ENCODE measurements at places on chromosomes 4 and X.

DNA sequence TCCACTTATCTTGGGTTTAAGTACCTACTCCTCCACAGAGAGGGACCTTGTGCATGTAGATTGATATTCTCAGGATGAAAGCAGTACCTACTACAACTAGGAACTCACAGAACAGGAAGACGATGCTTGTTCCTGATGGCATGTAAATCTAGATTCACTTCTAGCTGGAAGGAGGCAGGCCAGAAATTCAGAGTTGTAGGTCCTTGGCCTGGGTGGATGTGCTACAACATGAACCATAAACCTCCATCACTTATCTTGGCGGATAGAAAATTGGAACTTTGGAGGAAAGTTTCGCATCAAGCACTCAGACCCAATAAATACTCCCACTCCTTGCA lies 9.3 kb upstream of the SMIM20 start:
- DNase-seq, result no peak

- DNase-seq, result no peak
Observed at GRCh38 chr4:17646693-17647092, 32.3 kb downstream of the MED28 start.

DNA sequence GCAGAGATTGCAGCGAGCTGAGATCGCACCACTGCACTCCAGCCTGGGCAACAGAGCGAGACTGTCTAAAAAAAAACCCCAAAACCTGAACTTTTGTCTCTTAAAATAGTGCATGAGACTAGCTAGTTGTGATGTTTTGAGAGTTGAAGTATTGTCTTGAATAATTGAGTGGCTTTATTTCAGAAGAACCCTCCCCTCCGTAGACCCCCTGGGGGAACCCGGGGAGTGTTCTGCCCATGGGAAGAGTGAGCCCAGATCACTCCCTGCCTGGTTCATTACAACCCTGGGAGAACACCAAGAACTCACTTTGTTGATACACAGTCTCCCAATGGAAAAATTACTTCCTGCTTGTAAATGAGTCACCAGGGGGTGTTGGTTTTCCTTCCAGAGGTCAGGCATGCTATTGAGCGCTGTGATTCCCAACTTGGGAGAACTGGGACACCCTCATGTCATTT lies 65.3 kb upstream of the SHISA3 start:
- no peak for DNase-seq

DNA sequence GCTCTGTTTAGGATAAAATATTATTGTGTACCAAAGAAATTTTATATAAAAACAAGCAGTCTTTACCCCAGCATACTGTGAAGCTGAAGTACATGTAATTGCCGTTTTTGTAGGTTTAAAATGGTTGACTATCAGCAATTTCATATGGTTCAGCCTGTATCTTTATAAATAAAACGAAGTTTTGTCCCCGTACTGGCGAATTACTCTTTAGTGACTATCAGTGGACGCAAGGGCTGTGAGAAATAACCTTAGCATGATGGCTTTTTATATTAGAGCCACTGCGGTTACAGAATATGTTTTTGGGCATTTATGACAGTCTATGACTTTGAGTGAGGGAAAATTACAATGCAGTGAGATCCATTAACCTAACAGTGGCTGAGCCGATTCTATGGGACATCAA lies 1.2 kb downstream of the GPM6B start:
- DNase-seq, result no peak

GRCh38 chr4:185005219-185005819 lies 13.0 kb upstream of the HELT start:
- DNase-seq, result peak; percentile 57

DNA sequence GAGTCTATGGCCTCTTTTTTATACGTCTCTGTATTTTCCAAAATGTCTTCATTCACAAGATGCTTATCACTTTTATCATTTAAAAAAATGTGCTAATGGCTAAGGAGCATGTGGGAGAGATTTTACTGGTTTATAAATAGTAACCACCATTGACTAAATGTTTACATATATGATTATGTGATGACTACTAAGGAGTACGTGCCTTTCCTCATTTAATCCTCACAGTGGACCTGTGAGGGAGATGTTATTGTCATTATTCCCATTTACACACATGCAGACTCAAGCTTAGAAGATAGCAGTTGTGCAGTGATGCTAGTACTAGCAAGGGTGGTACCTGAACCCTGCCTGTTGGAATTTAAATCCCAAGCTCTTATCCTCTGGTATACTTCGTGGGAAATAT lies 2.4 kb downstream of the SRD5A3 start:
- no peak for DNase-seq

- no peak for DNase-seq
Observed at GRCh38 chrX:137405449-137406140, 160.3 kb upstream of the ZIC3 start.

GRCh38 chr4:118344801-118345200 lies 8.0 kb downstream of the PRSS12 start:
- no peak for DNase-seq

DNA sequence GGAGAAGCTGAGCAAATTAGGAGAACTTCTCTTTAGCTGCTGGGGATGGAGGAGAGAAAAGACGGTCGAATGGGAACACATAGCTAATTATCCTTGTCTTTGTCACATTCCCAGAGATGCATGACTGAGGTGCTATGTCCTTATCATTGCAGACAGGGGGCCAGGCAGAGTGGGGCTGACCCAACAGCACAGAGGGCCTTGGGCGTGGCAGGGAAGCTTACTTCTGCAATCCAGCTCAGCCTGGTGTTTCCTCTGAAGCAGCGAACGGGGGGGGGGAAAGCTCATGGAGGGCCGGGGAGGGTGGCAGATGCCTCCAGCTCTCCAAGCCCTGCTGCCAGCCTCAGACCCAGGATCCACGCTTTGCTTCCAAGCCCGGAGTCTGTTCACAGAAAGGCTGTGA lies 50.8 kb upstream of the HOPX start:
- DNase-seq, result no peak

GRCh38 chr4:95551653-95552052 lies 2.9 kb upstream of the UNC5C start:
- DNase-seq, result no peak

DNA sequence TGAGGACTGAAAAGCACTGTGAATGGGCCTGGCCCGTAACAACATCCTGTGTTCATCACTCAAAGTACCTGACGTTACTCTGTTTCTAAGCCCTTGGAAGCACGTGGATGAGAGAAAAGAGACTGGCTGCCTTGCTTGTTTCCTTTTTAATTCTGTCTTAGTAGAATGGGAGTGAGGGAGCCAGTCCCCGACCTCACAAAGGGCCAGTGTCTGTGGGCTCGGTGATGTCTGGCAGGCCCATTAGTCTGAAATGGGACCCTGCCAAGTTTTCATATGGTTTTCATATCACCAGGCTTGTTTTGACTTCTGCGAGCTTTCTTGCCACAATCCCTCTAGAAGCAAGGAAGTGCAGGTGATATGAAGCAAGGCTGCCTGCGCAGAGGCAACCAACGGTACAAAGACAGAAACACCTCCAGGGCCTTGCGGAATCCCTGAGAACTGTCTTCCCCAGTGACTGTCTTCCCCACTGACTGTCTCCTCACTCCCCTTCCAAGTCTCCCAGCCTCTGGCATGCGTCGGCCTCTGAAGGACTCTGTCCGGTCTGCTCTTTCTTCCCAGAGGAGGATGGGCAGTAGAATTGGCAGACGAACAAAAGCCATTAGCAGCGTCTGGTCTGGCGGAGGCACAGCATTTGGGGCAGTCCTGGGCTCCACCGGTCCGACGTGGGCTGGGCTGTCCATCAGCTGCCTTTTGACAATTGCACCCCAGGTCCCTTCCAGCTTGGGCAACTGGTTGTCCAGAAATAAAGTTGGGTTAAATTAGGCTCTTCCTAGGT lies 20.2 kb upstream of the RASL11B start:
- no peak for DNase-seq

DNA sequence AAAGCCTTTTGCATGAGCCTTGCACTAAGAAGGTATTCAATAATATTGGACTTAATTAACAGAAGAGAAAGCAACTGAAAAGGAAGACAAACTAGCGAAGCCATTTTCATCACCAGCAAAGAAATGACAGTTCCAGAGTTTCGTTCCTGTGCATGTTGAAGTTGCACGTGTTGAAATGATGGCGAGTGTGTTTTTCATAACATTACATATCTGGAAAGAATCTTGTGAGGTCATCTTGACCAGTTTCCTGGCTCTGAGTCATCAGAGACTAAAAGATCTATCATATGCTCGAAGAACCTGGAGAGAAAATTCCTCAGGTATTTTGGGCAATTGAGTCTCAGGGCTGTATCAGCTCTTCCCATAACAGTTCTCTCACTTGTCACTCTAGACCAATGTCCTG lies 106.2 kb upstream of the MAML3 start:
- no peak for DNase-seq

GRCh38 chr4:17670423-17670822 lies 56.0 kb downstream of the MED28 start:
- DNase-seq, result no peak

GRCh38 chr4:26322346-26322745 lies 1.5 kb downstream of the RBPJ start:
- no peak for DNase-seq

DNA sequence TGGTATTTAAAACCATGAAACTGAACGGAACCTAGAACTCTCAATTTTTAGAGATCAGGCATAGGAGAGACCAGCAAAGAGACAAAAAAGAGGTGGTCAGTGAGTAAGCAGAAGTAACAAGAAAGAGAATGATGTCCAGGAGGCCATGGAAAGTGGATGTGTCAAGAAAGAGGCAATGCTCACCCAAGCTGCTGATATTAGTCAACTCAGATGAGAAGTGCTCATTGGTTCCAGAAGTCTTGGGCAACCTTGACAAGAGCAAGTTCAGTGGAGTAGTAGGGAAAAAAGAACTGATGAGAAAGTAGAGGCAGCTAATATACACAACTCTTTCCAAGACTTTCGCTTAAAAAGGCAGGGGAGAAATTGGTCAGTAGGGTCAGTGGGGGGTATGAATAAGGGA lies 23.0 kb upstream of the CCDC149 start:
- DNase-seq, result no peak

GRCh38 chr4:183903021-183903760 lies 1.9 kb upstream of the STOX2 start:
- DNase-seq, result no peak

- no peak for DNase-seq
Observed at GRCh38 chrX:136865270-136866158, 15.0 kb downstream of the RBMX start.

DNA sequence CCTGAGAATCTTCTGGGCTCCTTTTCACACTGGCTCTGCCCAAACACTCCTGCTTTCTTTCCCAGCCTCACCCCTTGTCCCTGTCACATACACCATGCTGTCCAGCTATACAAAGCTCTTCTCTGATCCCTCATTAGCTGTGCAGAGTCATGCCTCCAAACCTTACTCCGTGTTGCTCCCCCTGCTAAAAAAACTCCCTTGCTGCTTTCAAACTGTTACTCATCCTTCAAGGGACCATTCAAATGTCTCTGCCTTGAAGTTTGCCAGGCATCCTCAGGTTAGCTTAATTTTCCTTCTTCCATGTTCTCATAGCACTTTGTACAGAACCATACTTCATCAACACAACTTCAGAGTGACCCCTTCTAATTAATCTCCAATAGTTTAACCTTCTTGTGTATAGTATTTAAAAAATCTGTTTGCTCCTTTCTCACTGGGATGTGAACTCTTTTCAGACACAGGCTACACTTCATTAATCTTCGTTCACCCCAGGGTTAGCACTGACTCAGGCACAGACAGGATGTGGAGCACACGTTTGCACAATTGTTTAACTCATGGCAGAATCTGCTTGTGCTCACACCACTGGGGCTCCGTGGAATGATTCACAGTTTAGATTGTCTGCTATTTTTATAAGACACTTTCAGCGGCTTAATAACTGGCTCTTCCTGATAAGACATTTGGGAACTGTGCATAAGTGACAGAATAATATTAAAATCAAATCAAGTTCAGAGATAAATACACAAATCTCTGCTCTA lies 21.4 kb upstream of the SEL1L3 start:
- no peak for DNase-seq

- no peak for DNase-seq
Observed at GRCh38 chrX:47540754-47541538, 20.1 kb upstream of the ARAF start.

DNA sequence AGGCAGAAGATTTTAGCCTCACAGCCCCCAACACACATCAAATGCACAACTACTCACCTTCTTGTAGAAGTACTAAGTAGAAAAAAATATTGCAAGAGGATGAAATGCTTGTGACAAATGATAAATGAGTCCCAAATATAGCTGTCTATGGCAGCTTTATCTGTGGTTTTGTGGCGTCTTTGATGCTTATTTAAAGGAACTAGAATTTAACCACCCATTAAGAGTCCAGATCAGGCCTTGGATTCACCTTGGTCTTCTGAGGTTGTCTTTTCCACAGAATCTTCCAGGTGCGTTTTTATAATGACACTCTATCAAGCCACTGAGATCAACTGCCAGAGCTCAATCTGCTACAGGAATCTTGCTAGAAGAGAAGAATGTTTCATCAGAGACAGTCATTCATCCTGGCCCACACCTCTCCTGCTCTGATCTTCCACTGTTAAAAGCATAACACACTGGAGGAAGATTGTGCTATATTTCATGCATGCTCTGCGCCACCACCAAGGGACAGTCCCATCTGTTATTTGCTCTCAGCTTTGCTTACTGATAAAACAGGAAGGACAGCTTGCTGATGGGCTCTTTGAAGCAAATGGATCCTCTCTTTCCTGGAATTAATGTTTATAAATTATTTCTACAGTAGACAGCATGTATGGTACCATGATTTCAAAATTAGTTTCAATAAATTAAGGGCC lies 144.1 kb downstream of the SLC7A11 start:
- no peak for DNase-seq
